ENCODE measurements at places on chromosomes 11 and 22. TPM values are rescaled to one million over a fixed set of nuclear protein-coding genes. Genes with fewer than 3 reads are reported as not detected.
A peak's percentile ranks its signal among the peaks of the same experiment; 100 is the strongest.

TPBGL gene
- not detected for total RNA-seq

MYEOV gene
- total RNA-seq: 0.63 TPM

FXYD2 gene
- not detected for total RNA-seq

MFRP gene
- total RNA-seq: not detected

CALCA gene
- total RNA-seq: 1.3 TPM

SLC15A3 gene
- total RNA-seq: 2.2 TPM

ZNF215 gene
- 4.9 TPM for total RNA-seq

- peak; percentile 11 for DNase-seq
These were observed 773 bp downstream of the MIAT start for GRCh38 chr22:26658161-26658560.

GRCh38 chr11:6608011-6608410, 4.0 kb downstream of the TAF10 start:
- DNase-seq: no peak

DNA sequence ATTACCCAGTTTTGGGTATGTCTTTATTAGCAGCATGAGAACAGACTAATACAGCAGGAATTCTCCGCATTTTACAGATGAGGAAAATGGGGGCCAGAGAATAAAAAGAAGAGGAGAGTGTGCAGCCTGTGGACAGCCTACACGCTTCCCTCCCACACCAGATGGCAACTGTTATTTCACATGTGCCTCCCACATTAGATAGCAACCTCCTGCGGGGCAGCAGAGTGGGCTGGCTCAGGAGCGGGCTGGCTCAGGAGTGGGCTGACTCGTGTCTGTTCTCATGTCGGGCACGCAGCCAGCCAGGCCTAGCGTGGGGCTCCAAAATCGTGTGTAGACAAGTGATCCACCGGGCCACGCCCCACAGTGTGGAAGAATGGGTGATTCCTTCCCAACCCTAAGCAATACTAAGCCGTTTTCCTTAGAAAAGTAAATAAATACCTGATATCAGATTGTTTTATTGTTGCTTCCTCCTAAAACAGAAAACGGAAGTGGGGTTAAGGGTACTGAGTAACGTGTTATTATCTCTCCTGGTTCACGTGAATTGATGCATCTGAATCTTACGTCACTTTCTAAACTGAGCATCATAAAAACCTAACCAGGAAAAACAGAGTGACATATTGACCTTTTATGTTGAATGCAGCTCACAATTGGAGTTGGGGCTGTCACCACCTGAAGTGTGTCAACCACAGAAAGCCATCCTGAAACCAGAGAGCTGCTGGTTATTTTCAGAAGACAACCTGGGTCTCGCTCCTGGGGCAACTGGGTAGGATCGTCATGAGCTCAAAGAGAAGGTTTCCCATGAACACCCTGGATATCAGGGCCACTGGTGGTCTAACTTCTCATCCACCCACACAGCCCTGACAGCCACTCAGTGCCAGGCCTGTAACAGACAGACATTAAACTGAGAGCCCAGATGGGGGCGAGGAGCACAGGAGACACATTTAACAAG, 3.3 kb downstream of the TTLL1 start:
- no peak for DNase-seq

DNA sequence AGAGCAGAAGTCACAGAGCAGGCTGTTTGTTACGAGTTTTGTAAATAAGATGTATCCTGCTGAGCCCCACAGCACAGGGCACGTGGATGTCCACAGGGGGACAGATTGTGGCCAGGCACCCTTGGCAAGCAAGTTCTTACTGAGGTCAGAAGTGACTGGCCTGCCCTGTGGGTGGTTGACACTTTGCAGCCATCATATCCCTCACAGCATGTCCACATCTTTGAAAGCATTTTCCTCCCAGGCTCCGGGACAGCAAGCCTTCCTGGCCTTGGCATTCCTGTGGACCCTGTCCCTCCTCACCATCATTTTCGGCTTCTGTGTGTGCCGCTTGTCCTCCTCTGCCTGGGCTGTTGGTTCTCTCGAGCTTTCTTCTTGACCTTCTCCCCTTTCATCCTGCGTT, 189.5 kb downstream of the TBC1D22A start:
- DNase-seq: no peak

DNA sequence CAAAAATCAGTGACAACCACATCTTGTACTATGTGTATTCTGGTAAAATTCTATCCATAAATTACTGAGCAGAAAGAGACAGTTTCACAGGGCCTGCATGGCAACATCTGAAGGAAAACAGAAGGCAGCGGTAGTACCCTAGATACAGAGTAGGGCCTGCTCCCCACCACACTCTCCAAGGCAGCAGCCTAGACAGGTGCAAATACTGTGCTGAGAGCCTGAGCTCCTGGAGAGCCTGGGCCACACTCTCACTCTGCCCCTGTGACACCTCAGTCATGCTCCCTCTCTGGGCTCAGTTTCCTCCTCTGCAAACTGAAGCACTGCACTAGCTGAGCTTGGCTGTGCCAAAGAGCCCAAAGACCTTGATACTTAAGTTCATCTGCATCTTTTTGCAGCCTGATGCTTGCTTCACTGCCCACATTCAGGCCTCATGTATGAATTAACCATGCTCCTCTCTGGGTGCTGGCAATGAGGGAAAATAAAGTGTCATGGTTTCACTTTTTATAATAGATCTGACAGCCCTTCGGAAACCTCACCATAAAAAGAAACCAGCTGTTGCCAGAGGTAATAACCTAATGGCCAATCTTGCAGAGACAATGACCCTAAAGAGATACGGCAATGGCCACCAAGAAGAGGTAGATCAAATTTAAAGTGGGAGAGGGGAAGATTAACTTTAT, 104.7 kb downstream of the PLEKHA7 start:
- DNase-seq: no peak

DNA sequence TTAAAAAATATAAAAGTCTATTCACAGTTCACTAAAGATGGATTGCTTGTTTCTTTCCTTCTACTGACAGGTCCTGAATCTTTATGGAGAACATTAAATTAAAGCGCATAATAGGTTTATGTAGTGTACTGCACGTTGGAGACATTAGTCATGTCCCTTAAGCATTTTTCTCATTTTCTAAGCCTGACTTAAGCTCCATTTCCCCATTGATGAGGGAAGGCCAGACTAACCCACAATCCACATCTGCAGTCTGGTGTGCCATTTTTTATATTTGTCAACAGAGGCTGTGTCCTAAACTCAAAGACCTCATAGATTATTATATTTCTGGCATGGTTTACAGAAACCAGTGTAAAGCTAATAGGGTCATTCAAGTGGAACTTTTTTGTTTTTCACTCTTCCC, 39.9 kb downstream of the CADM1 start:
- DNase-seq: no peak

GRCh38 chr11:80868831-80869230, 1428.0 kb upstream of the TENM4 start:
- no peak for DNase-seq

GRCh38 chr22:23187871-23188700, 7.8 kb downstream of the BCR start:
- peak; percentile 38 for DNase-seq

DNA sequence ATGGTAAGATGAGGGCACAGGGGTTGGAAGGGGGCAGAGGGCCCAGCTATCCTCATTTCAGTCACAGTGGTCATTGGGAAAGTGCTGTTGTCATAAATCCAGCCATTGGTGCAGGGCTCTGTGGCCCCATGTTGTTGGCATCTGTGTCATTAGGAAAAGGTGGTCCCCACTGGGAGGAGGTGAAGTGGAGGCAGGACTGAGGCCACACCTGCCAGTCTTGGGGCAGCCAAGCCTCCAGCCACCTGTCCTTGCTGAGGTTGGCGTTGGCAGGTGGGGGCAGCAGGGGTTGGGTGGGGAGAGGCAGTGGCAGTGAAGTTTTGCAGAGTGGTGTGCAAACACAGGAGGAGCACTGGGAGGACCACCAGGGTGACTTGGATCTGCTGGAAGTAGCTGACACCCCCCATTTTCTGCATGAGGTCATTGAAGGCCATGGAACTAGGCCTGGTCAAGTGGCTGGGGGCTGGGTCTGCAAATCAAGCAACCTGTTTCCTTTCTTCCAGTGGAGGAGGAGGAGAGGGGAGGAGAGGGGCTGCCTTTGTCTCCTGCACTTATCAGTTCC, 25.3 kb downstream of the SLC22A6 start:
- DNase-seq: no peak

DNA sequence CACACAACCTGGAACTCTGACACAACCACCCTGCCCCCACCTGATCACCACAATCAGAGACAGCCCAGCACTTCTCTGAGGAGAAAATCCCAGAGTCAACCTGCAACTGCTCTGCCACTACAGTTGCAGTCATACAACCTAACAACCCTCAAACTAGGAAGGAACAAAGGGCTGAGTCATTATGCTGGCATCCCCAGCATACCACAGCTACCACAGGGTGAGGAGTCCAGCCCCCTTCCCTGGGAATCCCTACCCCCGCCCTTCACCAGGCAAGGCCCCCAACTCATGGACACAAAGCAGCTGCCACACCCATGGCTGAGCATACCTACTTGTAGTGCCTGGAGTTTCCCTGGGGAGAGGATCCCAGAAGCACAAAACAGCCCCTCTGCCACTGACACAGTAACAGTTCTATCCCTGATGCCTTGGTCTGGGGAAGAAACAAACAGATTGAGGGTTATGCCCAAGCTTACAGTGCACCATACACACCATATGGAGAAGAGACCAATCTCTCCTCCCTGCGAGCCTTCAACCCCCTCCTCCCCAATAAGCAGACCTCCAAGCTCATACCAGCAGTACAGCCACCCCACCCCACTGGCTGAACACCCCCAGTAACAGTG, 68.5 kb upstream of the C11orf58 start:
- no peak for DNase-seq

GRCh38 chr22:29801796-29802195, 34.6 kb downstream of the UQCR10 start:
- no peak for DNase-seq

GRCh38 chr22:36902143-36902926, 11.1 kb upstream of the CSF2RB start:
- DNase-seq: no peak

- DNase-seq: no peak
These were observed 407.3 kb downstream of the NXPE2 start for GRCh38 chr11:115085461-115086210.

DNA sequence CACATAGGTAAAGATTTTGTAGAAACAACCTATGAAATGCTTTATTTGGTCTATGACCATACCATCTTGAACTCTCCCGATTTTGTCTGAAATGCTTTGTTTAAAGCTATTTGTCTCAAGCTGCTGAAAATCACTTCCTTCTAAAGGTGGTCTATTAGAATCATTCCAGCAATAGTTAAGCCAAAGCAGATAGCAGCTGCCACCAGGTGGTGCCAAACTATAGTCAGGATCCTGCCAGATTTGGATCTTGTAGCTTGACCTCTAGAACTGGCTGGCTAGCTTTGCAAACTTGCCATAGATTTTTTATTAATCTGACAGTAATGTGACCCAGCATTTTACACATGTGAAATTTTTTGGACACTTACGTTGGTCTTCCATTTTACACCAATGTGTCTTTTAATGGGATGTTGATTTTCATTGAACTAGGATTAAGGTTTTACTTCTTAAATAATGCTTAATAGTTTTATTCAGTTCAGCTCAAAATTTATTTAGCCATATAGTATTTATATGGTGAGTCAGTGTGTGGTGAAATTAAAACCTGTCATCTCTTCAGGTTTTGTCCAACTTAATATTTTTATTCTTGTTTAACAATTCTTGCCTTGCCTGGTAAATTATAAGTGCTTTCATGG, 19.7 kb downstream of the CTR9 start:
- DNase-seq: peak; percentile 74
